PC-9 (cell line): ENCODE measurements at places on chromosomes 2 and 18.

DNA sequence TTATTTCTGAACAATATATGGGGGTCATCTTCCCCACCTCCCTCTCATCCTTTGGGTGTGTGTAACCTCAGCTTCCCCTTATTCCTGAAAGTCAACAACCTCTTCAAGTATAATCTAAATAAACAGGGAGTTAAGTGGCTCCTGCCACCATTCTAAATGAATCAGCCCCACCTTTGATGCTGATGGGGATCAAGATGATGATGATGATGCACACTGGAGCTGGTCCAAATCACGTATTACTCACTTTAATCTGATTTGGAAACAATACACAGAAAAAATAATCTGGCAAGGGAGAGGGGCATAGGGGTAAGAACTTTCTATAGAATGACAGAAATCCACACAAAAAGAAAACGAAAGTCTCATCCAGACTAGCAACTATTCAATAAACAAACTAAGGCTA lies 7.1 kb downstream of the ACVR1 start:
- no peak for DNase-seq

DNA sequence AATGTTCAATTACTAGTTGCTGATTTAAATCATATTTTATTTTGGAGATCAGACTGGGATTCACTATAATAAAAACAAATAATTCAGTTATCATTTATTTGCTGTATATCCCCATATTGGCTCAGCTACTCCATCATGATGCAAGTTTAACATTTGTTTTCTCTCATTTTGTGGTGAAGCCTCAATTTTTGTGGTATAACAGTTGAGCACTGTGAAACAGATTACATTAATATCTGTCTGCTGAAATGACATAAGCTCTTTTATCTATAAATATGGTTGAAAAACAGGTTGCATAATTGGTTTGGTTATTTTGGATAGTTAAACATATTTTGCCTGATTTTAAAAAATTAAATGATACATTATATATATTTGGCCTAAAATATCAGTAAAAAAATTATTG lies 67.7 kb downstream of the DPP4 start:
- DNase-seq = no peak

- DNase-seq = peak; percentile 84
These were observed 74.7 kb downstream of the MERTK start for GRCh38 chr2:111972955-111973565.

DNA sequence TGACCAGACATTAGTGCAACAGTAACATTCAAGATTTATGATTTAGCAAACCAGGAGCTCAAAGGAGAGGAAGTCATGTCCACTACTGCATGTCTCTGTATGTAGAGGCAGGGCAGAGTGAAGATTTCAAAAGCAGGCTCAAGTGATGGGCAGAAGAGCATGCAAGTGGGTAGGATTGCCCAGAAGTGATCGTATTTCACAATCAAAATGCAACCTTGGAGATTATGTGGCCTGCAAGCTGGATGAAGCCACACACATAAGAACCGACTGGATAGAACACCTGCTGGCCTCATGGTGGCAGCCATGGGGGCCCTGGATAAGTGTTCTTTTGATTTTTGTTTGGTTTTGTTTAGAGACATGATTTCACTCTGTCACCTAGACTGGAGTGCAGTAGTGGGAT lies 286.8 kb upstream of the RAB12 start:
- DNase-seq = no peak

DNA sequence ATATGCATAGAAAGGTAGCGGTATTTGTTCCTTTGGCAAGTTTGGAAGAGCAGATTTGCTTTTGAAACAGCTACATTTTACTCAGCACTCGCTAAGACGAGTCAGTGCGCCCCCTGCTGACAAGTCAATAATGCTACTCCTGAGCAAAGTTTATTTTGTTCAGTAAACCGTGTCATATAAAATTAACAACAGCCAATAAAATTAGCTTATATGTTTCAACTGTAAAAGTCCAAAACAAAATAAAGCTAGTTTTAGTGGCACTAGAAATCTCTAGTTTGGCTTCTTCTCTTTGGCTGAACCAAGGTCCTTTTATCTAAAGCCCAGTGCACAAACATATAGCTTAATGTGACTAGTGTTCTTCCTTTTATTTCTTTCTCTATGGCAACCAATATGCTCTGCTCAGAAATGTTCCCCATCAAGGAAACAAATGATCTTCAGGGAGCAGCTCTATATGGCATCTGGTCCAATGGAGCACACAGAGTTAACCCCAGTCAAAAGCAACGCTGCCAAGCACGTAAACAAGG lies 4.2 kb upstream of the POU3F3 start:
- DNase-seq = no peak

GRCh38 chr2:9347411-9347881 lies 75.9 kb downstream of the ITGB1BP1 start:
- no peak for DNase-seq

GRCh38 chr18:31398191-31398590 lies 21.6 kb downstream of the DSG4 start:
- no peak for DNase-seq

- DNase-seq = no peak
These were observed 222.4 kb downstream of the BCL2 start for GRCh38 chr18:63097178-63097577.

DNA sequence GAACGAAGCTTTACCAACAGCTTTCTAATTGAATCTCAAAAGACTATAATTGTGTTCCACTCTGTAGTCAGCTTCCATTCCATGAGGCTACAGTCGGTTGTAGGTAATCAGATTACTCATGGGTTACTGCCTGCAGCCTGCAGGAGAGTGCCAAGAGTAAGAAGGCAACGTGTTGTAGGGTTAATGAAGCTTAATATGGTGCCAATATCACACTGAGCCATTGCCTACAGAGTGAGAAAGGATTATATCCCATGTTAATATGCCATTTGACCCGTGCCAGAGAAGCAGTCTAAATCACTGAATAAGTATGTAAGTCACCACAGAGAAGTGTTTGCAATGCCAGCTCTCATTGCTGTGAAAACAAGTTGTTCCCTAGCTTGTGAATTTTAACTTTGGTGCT lies 734.5 kb upstream of the ACVR2A start:
- no peak for DNase-seq

GRCh38 chr2:238286551-238286950 lies 1.9 kb downstream of the PER2 start:
- DNase-seq = peak; percentile 65
